ENCODE measurements at places on chromosomes 16 and 17.

- no peak for DNase-seq
Measured at GRCh38 chr16:77881355-77882030, 93.1 kb downstream of the VAT1L start.

GRCh38 chr16:69319381-69319780 lies 8.2 kb downstream of the VPS4A start:
- DNase-seq: no peak

GRCh38 chr16:86363057-86363490 lies 147.3 kb upstream of the FOXF1 start:
- DNase-seq: peak; percentile 83

GRCh38 chr17:76383546-76384221 lies 725 bp upstream of the SPHK1 start:
- DNase-seq: no peak

DNA sequence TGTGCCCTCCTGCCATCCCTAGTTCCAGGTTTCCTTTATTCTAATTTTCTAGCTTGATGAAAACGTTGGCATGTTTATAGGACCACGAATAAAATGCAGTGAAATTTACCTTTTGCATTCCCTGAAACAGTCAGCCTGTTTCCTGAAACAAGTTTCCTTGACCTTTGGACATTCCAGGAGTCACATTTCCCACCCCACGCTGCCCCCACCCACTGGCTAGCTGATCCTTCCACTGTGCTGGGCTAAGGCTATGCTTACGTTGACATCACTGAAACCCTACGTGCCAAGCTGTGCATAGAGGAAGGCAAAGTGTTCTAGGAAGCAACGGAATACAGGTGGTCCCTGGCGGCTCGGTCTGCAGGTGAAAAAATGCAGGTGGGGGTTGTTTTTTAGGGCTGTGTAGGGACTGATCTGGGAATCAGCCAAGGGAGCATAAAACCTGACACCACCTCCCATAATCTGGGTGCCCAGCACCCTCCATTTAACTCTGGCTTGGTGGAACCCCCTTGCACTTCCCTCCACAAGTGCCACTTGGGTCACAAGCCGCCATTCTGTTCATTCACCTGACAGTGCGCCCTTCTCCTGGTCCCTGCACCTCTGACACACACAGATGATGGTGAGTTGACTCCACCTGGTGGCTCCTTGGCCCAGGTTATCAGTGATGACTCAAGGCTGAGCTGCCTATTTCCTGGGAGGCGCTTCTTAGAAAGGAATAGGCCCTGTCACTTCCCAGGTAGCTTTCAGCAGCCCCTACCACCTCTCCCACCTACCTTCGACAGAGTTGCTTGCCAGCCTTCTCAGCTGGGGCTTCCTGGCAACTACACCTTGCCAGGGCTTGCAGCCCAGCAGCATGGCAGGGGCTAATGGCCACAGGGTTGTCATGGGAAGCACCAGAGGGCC lies 83.7 kb downstream of the N4BP1 start:
- no peak for DNase-seq

- DNase-seq: no peak
Measured at GRCh38 chr16:87734644-87735043, 31.1 kb downstream of the KLHDC4 start.

DNA sequence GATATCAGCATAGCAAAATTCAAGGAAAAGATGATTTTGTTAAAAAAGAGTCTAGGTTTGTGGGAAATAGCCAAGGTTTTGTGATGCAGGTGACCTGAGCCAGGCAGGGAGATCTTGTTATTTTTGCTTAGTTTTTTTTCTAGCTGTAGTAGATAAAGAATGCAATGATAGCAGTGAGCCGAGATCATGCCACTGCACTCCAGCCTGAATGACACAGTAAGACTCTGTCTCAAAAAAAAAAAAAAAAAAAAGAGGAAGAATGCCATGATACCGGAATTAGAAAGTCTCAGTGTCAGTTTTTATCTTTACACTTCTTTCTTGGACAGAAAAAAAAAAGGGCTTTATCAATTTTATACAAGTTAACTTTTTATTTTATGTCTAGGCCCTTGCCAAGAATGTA lies 27.5 kb downstream of the TMEM238L start:
- no peak for DNase-seq

DNA sequence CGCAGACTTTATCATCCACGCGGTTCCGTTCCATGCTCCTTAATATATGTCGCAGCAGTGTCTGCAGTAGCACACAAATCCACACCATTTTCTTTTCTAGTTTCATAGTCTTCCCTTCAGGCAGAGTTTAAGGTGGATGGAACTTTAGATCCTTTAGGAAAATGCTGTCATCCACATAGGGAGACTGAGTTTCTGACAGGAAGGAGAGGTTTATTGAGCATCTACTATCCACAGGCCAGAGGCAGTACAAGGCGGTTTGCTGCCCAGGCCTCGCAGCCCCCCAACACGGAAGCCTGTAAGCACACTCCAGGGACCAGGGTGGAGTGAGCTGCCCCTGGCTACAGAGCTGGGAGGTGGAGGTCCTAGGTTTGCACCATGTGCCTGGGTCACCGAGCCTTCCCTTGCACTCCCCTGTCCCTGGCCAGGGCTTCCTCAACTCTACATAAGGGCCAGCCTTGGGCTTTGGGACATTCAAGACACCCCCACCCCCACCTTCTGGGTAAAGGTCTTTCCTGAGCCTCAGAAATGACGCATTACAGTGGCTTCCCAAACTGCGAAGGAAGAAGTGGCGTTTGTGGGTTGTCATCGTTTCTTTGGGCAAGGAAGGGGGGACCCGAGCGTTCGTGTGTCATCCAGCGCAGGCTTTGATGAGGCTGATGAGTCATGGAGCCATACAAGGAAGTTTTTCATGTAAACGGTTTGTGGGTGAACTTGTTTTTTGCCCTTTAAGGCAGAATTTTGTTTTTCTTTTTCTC lies 146.5 kb upstream of the PLCG2 start:
- no peak for DNase-seq

- DNase-seq: no peak
Measured at GRCh38 chr16:90007015-90007414, 12.2 kb downstream of the DBNDD1 start.

DNA sequence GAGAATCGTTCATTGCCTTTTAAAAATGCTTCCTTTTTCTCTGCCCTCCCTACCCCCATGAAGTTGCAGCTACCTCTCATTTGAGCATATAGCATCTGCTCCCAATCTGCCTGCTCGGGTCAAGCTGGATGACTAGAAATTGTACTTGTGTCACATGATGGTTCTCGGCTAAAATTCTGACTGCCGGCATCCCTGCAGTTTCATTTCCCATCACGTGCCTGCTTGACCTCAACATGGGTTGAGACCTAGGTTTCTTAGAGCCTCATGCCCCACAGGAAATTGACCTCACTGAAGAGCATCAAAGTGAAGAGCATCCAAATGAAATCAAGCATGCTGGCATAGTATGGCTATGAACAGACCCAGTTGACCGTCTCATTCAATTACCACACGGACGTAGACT lies 581.6 kb upstream of the PSMD7 start:
- no peak for DNase-seq

GRCh38 chr17:43857141-43857540 lies 10.2 kb downstream of the CD300LG start:
- no peak for DNase-seq

- DNase-seq: no peak
Measured at GRCh38 chr17:65588181-65588808, 26.8 kb upstream of the AXIN2 start.

GRCh38 chr16:66886914-66887313 lies 6.6 kb downstream of the PDP2 start:
- DNase-seq: no peak

DNA sequence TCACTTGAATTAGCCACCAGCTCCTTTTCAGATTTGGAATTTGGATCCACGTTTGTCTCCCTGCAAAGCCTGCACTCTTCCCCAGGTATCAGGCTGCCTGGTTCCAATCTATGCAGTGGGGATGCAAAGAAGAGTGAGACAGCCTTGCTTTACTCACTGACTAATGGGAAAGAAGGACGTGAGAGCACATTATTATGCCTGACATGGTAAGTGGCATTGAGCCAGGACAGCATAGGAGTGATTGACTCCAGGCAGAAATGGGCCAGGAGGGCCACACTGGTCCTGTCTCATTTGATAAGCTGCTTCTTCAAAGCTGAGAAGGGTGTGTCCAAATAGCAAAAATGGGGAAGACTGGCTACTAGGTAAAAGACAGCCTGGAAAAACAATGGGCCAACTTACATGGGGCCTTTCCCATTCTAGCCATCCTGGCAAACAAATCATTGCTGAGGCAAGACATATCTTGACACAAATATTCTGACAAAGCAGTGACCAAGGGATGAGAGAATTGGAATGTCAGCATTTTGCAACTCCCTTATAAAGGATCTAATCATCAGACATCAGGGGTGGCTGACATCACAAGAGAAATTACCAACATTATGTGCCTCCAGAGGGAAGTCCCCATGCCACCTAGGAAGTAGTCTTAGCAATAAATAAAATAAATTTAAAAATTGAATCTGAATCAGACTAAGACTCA lies 38.6 kb downstream of the CDH11 start:
- DNase-seq: no peak

GRCh38 chr16:78421181-78421708 lies 321.8 kb downstream of the WWOX start:
- no peak for DNase-seq

DNA sequence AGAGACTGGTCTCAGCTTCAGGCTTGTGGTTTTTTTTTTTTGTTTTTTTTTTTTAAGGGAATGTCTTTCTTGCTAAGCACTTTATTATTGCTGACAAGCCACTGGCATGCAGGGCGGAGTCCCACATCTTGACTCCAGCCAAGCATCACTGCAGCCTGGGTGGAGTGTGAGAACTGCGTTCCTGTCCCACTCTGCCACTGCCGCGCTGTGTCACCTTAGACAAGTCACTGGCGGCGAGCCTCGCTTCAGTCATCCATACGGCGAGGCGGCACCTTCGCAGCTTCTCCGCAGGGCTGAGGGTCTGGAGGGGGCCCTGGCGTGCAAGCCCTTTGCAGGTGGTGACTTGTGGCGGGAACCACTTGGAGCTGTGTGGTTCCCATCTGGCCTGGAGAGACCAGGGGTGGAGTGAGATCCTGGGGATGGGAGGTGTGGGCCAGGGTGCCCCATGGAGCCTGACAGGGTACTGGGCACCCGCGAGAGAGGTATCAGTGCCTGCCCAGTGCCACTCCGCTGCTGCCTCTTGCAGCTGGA lies 99.1 kb upstream of the CIBAR2 start:
- DNase-seq: no peak

DNA sequence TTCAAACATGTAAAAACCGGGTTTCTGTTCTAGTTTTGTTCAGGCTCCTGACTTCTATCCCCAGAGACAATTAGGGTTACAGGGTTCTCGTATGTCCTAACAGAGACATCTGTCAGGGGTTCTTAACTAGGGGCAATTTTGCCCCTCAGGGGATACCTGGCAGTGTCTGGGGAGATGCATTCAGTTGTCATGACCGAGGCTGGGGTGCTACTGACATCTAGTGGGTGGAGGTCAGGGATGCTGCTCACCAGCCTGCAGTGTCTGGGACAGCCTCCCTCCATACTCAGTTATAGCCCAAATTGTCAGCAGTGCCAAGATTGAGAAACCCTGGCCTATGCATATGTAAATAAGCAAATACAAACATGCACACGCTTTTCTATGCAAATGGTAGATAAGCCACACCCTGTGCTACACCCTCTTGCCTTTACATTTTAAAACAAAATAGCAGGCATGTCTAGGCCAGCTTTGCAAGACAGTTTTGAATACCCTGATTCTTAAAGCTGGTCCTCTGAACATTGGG lies 37.4 kb downstream of the CLEC16A start:
- no peak for DNase-seq

- DNase-seq: no peak
Measured at GRCh38 chr17:871751-872519, 89.8 kb downstream of the MRM3 start.

DNA sequence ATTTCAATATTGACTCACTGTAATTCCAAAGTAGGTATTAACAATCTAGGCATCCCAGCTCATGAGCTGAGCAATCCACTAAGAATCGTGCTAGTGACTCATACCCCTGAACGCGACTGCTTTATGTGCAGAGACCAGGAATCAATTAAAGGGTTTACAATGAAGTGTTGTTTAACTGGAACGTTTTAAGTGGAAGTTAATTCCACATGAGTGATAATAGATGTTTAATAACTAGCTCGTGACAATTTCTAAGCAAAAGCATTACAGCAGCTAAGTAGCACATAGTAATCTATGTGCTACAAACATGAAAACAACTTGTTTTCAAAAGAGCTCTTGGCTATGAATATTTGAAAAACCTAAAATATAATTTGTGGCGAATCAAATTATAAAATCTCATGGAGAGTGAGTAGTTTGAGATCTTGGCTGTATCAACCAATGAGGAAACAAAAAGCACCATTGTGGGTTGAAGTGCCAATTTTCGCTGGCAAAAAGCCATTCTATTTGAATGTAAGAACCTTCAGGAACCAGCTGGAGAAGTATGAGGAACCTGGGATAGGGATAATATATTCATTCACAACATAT lies 9.4 kb downstream of the GJC1 start:
- DNase-seq: peak; percentile 72

DNA sequence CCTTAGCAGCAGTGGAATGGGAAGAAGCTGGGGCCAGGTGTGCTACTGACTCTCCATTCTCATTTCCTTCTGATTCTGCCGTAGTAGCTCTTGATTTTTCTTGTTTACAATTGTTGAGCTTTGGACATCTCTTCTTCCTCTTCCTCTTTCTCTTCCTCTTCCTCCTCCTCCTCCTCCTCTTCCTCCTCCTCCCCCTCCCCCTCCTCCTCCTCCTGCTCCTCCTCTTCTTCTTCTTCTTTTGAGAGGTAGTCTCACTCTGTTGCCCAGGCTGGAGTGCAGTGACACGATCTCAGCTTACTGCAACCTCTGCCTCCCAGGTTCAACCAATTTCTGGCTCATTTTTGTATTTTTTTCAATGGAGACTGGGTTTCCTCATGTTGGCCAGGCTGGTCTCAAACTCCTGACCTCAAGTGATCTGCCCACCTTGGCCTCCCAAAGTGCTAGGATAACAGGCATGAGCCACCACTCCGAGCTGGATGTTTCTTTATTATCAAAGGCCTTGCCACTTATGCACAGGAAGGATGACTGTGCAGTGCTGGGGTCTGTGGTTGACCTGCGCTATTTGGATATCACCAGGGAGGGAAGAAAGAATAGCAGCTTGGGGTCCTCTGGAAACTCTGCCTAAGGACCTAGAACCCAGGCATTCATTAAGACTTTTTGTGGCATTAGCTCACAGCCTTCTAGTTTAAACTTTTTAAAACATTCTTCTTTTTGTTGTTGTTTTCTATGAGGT lies 127.8 kb upstream of the KCNJ16 start:
- no peak for DNase-seq

- DNase-seq: no peak
Measured at GRCh38 chr16:5200123-5200522, 102.5 kb upstream of the EEF2KMT start.

DNA sequence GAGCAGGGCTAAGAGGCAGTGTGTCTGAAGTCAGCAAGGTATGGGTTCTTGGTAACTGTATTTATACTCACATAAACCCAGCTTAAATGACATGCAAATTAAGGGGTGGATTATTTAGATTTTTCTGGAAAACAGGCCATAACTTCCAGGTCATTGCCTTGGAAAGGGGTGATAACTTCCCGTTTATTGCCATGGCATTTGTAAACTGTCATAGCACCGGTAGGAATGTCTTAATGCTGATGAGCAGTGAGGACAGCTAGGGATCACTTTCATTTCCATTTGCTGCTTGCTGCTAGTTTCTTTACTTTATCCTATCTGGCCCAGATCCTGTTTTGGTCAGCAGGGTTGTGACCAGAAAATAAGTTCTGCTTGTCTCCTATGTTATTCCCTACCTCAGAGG lies 1336.7 kb downstream of the CDH11 start:
- no peak for DNase-seq
